ENCODE measurements at places on chromosomes 3 and 15. TPM values are rescaled to one million over a fixed set of nuclear protein-coding genes. Genes with fewer than 3 reads are reported as not detected.

Gene TERC
- 6.4 TPM for total RNA-seq

Gene ARL13B
- total RNA-seq = 12.1 TPM

DNA sequence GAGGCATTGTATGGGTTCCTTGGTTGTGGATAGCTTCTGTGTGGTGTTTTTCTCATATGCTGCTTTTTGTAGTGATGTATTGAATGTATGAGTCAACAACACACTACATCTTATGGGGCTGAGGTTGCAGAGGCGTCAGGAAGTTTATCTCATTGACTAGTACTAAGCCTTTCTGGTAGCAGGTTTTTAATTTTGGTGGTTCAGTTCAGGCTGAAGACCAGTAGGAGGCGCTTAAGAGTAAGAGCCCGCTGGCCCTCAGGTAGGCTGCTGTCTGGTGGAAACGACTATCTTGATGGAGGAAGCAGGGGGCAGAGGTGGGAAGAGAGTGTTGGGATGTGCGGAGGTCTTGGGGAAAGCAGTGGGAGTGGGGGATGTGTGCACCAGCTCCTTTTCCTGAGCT is 62.4 kb downstream of the RTP4 start:
- no peaks in the 10 kb centered on the region for H3K4me1 ChIP-seq
- no peak for DNase-seq
- no peak overlapping the region for H3K27ac ChIP-seq
- peaks cover 2% of the 10 kb centered on the region for H3K27me3 ChIP-seq
- H3K36me3 ChIP-seq = no peaks in the 10 kb centered on the region

- DNase-seq = no peak
- H3K27ac ChIP-seq = no peak overlapping the region
- no peaks in the 10 kb centered on the region for H3K27me3 ChIP-seq
- H3K4me1 ChIP-seq = no peaks in the 10 kb centered on the region
- H3K36me3 ChIP-seq = no peaks in the 10 kb centered on the region
Measured at GRCh38 chr3:109933576-109933975, 596.2 kb upstream of the DPPA4 start.

DNA sequence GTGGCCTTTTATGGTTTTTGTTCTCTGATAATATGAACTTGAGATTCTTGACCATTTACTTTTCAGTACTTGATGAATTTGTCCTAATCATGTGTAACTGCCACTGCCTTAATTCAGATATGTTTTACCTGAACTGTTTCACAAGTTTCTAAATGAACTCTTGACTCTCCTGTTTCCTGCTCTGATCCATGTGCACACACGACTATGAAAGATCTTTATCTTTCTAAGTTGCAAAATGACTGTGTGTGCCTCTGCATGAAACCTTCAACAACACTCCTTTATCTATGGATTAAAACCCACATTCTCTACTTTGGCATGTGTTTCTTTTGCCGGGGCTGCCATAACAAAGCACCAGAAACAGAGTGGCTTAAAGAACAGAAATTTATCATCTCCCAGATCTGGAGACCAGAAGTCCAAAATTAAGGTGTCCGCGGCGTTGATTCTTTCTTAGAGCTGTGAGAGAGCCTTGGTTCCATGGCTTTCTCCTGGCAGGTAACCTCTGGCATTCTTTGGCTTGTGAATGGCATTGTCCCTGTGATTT is 275.0 kb downstream of the ADAMTSL3 start:
- DNase-seq = no peak
- H3K36me3 ChIP-seq = peaks cover 6% of the 10 kb centered on the region
- no peaks in the 10 kb centered on the region for H3K27me3 ChIP-seq
- H3K4me3 ChIP-seq = no peak overlapping the region
- H3K4me1 ChIP-seq = no peaks in the 10 kb centered on the region

Gene COL6A5
- not detected for total RNA-seq

GRCh38 chr3:58391156-58391865 is 42.3 kb downstream of the PDHB start:
- no peaks in the 10 kb centered on the region for H3K36me3 ChIP-seq
- H3K27me3 ChIP-seq = peaks cover 2% of the 10 kb centered on the region
- DNase-seq = no peak
- peaks cover 16% of the 10 kb centered on the region for H3K4me1 ChIP-seq

DNA sequence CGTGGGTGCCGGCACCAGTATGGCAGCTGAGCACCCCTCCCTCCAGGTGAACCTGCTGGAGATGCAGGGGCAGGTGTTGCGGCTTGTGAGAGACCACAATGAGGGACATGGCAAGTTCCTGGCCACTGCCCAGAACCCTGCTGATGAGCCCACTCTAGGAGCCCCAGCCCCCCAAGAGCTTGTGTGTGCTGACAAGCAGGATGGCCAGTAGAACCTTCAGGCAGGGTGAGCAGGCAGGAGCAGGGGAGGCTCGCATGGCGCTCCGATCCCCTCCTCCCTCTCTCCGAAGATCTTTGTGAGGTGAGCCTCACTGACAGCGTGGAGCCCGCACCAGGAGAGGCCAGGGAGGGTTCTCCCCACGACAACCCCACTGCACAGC is 29.8 kb downstream of the NGRN start:
- DNase-seq = no peak
- peaks cover 7% of the 10 kb centered on the region for H3K27me3 ChIP-seq
- no peak overlapping the region for H3K27ac ChIP-seq
- no peak overlapping the region for H3K4me3 ChIP-seq
- H3K4me1 ChIP-seq = peaks cover 2% of the 10 kb centered on the region
- no peaks in the 10 kb centered on the region for H3K36me3 ChIP-seq

DNA sequence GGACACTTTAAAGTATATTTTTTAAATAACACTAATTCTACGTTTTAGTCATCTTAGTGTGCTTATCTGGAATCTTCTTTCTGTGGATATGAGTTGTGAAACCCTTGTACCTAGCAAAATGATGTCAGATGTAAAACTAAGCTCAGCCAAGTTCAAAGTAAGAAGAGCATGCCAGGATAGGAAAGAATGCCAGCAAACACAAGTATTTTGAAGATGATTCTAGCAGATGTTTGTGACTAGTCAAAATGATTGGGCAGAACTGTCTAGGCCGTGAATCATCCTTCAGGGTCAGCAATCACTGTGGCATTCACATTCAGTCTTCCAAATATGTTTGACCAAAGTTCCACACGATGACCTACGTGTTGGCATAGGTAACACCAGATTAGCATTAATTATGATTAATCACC is 5.4 kb upstream of the PLOD2 start:
- no peaks in the 10 kb centered on the region for H3K36me3 ChIP-seq
- peaks cover 19% of the 10 kb centered on the region for H3K4me1 ChIP-seq
- H3K27me3 ChIP-seq = no peaks in the 10 kb centered on the region
- H3K27ac ChIP-seq = no peak overlapping the region

GRCh38 chr3:139120086-139121056 is 75.7 kb upstream of the PRR23C start:
- peaks cover 7% of the 10 kb centered on the region for H3K27me3 ChIP-seq
- H3K36me3 ChIP-seq = no peaks in the 10 kb centered on the region
- DNase-seq = no peak

DNA sequence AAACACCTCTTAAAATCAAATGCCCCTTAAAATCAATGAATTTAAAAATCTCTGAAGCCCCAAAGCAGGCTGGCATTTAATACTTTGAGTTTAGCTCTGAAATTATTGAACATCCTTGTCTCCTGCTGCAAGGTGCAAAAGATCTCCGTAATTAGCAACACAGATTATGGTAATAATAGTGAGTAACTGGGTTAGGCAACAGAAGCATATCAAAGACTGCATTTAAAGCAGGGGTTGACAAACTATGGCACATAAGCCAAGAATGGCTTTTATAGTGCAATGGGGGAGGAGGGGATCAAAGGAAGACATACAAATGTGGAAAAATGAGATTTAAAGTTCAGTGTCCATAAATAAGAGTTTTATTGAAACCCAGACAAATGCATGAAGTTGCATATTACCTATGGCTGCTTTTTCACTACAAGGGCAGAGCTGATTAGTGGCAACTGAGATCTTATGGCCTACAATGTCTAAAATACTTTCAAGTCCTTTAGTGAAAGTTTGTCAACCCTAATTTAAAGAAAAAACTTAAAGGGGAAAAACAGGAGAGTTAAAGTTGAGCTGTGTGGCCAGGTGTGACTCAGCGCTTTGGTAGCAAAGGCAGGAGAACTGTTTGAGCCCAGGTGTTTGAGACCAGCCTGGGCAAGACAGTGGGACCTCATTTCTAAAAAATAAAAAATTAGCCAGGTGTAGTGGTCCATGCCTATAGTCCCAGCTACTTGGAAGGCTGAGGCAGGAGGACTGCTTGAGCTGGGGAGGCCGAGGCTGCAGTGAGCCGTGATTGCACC is 157.6 kb downstream of the TBL1XR1 start:
- peaks cover 9% of the 10 kb centered on the region for H3K36me3 ChIP-seq
- peaks cover 11% of the 10 kb centered on the region for H3K4me1 ChIP-seq
- H3K27ac ChIP-seq = no peak overlapping the region
- no peak overlapping the region for H3K4me3 ChIP-seq
- DNase-seq = no peak
- H3K27me3 ChIP-seq = peaks cover 2% of the 10 kb centered on the region
